Stimulated activated memory B cell treated with anti-CD40 and anti-IgM and Interleukin-4, amounts not matched to agents 10 μg/mL and 1 μg/mL and 100 μg/mL, for 72 hours (primary cell): ENCODE measurements at places on chromosomes 1 and 21.

GRCh38 chr1:231694465-231695077 is 68.0 kb downstream of the DISC1 start:
- peaks cover 23% of the 10 kb centered on the region for H3K27me3 ChIP-seq
- H3K4me1 ChIP-seq = peaks cover 18% of the 10 kb centered on the region
- no peak for ATAC-seq
- no peak overlapping the region for H3K4me3 ChIP-seq
- H3K36me3 ChIP-seq = peaks cover 20% of the 10 kb centered on the region

- no peak overlapping the region for H3K4me3 ChIP-seq
- H3K27me3 ChIP-seq = peaks cover 90% of the 10 kb centered on the region
- no peaks in the 10 kb centered on the region for H3K36me3 ChIP-seq
- no peak overlapping the region for H3K27ac ChIP-seq
- ATAC-seq = no peak
Measured at GRCh38 chr1:9204156-9204720, 30.3 kb upstream of the H6PD start.

- peaks cover 46% of the 10 kb centered on the region for H3K4me1 ChIP-seq
- H3K36me3 ChIP-seq = peaks cover 44% of the 10 kb centered on the region
- ATAC-seq = no peak
- H3K4me3 ChIP-seq = peak overlapping the region; percentile 82
- H3K27ac ChIP-seq = peak overlapping the region; percentile 10
Measured at GRCh38 chr1:43980255-43981134, 1.5 kb downstream of the B4GALT2 start.

DNA sequence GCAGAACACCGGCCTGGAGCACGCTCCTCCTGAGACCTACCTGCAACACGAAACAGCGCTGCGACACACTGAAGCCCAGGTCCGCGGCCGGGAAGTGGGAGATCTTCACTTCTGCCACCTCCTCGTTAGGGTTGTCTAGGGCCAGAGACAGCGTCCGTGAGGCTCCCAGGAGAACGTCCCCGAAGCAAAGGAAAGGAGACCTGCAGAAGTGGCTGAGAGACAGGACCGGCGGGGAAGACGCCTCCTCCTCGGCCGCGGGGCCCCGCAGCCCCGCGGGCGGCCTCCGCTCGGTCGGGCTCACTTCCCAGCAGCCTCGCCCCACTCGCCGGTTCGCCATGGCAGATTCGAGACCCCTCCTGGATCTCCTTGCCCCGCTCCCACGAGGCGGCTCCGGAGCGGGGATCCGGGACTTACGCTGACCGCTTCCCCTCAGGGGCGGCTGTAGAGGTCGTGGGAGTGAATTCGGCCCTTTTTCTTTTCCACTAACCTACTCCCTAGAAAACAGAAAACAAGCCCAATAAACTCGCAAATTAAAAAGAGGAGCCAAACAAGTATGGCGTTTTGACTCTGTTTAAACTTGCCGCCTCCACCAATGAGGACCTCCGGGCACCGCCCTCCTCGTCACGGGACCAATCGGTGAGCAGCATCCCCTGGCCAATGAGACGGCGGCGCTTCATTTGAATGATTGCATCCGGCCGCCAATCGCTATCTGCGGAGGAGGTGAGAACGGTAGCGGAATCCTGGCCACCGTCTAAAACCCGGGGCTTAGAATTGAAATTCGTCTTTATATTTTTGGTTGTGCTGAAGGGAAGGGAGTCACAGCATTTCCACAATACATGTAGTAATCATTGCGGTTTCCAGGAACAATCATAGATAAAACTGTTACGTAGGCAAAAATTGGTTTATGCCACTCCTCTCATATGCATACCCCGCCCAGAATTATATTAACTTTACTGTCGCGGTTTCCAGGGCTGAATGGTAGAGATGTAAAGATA is at the start of gene ASPM:
TSS of gene ASPM (minus strand) at position 569 of the 995 bp plus-strand sequence. CDS start at position 337, 232 bp downstream.
- peaks cover 12% of the 10 kb centered on the region for H3K4me1 ChIP-seq
- H3K27me3 ChIP-seq = no peaks in the 10 kb centered on the region
- no peaks in the 10 kb centered on the region for H3K36me3 ChIP-seq
- H3K27ac ChIP-seq = peak within 1 kb of the TSS; percentile 83

DNA sequence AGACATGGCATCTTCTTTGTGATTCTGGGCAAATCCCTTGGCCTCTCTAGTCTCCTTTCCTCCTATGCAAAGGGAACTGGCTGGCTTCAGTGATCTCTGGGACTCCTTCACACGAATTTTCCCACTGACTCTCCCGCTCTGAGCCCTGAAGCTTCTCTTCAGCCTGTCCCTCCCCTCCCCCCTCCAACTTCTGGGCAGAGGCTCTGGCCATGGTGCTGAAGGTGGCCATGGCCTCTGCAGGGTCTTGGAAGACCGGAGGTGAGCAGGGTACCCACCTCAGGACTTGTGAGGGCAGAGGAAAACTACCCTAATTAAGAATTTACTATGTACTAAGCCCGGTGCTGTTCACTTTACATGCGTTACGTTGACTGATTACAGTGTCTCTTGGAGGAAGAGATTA is 29.4 kb upstream of the POU3F1 start:
- no peak overlapping the region for H3K4me3 ChIP-seq
- peaks cover 11% of the 10 kb centered on the region for H3K4me1 ChIP-seq
- H3K27me3 ChIP-seq = peaks cover 21% of the 10 kb centered on the region
- ATAC-seq = no peak

DNA sequence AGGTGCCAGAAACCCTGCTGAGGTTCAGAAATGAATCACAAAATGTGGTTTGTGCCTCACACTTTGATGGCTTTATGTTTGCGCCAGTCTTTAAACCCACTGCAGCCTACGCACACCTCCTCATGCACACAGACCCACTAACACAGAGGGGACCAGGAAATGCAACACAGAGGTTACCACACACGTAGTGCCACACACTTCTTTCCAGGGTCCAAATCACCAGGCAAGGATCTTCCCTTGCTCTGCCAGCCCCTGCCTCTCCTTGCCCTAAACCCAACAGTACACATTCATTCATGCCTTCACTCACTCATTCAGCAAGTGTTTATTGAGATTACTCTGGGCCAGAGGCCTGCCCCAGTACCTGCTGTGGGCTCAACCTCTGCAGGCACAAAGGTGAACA is 17.5 kb downstream of the MAB21L3 start:
- H3K27ac ChIP-seq = no peak overlapping the region
- no peaks in the 10 kb centered on the region for H3K36me3 ChIP-seq
- H3K4me3 ChIP-seq = no peak overlapping the region
- ATAC-seq = peak; percentile 29
- peaks cover 10% of the 10 kb centered on the region for H3K27me3 ChIP-seq
- no peaks in the 10 kb centered on the region for H3K4me1 ChIP-seq

- H3K27me3 ChIP-seq = no peaks in the 10 kb centered on the region
- peak; percentile 87 for ATAC-seq
- H3K27ac ChIP-seq = peak overlapping the region; percentile 74
- H3K4me3 ChIP-seq = peak overlapping the region; percentile 86
Measured at GRCh38 chr1:183023601-183024316, 539 bp downstream of the LAMC1 start.

GRCh38 chr1:8879464-8879921 is 1.0 kb upstream of the ENO1 start:
- H3K36me3 ChIP-seq = peaks cover 36% of the 10 kb centered on the region
- peaks cover 35% of the 10 kb centered on the region for H3K4me1 ChIP-seq
- peak overlapping the region; percentile 92 for H3K27ac ChIP-seq
- ATAC-seq = no peak
- peak overlapping the region; percentile 79 for H3K4me3 ChIP-seq
